Calu3 (cell line): ENCODE measurements at places on chromosomes 11 and 22. TPM values are rescaled to one million over a fixed set of nuclear protein-coding genes. Genes with fewer than 3 reads are reported as not detected.

GRCh38 chr11:5712507-5712906, 22.9 kb downstream of the TRIM22 start:
- no peaks in the 10 kb centered on the region for H3K4me1 ChIP-seq
- no peak overlapping the region for H3K4me3 ChIP-seq
- H3K27me3 ChIP-seq: peaks cover 31% of the 10 kb centered on the region
- H3K27ac ChIP-seq: no peak overlapping the region
- no peak for DNase-seq

DNA sequence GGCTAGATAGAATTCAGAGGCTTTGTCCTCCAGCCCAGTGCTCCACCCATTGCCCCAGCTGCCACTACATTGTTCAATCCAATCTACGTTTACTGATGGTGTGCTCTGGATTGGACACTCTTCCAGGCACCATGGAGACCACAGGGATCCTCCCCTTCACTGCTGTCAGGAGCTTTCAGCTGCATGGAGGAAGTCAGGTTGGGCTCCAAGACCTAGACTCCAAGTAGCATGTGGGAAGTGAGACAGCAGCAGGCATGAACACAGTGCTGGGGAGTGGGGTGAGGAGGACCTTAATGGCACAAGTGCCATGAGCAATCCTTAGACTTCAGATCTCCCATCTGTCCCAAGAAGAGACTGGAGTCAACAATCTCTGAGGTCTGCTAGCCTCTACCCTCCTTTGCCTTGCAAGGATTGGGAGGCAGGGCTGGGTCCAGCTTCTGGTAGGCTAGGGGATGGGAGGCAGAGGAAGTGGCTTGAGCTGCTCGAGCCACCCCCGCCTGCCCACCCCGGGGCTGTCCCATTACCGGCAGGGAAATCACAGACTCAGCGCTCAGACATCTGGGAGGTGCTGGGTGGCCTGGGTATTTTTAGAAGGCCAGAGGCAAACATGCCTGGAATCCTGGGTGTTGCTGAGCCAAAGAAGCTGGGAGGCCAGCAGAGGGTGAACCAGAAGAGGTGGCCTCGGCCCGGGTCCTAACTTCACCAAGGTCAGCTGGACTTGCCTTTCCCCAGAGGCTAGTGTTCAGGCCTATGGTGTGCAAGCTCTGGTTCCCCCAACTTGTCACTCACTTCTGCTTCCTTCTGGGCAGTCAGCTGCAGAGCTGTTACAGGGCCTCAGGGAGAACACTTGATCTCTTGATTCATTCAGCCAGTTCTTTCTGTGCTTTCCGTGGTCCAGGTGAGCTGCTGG, 15.2 kb upstream of the FCHSD2 start:
- H3K4me1 ChIP-seq: peaks cover 12% of the 10 kb centered on the region
- no peak for DNase-seq
- no peaks in the 10 kb centered on the region for H3K27me3 ChIP-seq
- H3K4me3 ChIP-seq: no peak overlapping the region

- H3K36me3 ChIP-seq: no peaks in the 10 kb centered on the region
- DNase-seq: no peak
- H3K4me1 ChIP-seq: no peaks in the 10 kb centered on the region
- no peak overlapping the region for H3K4me3 ChIP-seq
- no peak overlapping the region for H3K27ac ChIP-seq
Observed at GRCh38 chr11:96506953-96507354, 117.1 kb downstream of the JRKL start.

The OTOG gene
- 0.32 TPM in 1 of 2 replicates, not detected in the other for total RNA-seq

The RAG1 gene
- total RNA-seq: 0.56 and 0.90 TPM in 2 replicates

DNA sequence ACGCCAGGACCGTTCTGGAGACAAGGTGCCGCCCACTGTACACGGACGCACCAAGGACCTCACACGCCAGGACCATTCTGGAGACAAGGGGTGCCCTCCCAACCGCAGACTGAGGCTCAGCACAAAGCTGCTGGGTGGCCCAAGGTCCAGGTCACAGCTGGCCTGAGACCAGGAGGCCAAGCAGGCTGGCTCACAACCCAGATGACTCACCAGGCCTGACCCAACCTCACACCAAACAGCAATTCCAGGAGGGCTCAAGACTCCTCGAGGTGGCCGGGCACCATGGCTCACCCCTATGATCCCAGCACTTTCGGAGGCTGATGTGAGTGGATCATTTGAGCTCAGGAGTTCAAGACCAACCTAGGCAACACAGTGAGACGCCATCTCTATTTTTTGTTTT, 14.8 kb downstream of the BRD1 start:
- H3K4me3 ChIP-seq: no peak overlapping the region
- no peaks in the 10 kb centered on the region for H3K27me3 ChIP-seq
- peaks cover 60% of the 10 kb centered on the region for H3K36me3 ChIP-seq
- peaks cover 40% of the 10 kb centered on the region for H3K4me1 ChIP-seq

The CALCA gene
- 1.2 TPM in 1 of 2 replicates, not detected in the other for total RNA-seq

- peak overlapping the region; percentile 34 for H3K4me3 ChIP-seq
- peaks cover 5% of the 10 kb centered on the region for H3K36me3 ChIP-seq
- peaks cover 83% of the 10 kb centered on the region for H3K4me1 ChIP-seq
- peak; percentile 64 for DNase-seq
- peak overlapping the region; percentile 24 for H3K27ac ChIP-seq
- H3K27me3 ChIP-seq: no peaks in the 10 kb centered on the region
Observed at GRCh38 chr22:23219822-23220484, 39.6 kb downstream of the BCR start.

DNA sequence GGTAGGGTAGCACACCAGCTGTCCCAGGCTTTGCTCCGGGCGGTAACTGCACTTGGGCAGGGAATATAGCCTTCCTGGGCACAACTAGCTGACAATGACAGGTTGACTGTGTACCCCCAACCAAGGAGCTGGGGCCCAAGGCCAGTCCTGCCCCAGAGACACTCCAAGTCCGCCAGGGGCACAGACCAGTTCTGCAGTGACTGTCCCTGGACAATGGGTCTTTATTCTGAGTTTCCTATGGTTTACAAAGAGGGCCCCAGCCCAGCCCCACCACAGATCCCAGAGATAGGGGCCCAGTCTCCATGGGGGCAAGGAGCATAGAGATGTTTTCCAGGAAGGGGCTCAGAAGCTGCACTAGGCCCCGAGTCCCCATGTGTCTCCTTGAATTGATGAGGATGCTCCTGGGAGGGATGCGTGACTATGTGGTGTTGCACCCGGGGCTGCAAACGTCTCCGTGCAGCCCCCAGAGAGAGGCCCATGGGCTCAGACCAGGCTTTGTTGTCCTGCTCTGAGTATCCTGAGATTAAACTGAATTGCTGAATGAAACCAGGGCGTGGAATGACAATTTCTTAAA, 48.4 kb downstream of the CD6 start:
- H3K27ac ChIP-seq: no peak overlapping the region
- H3K36me3 ChIP-seq: no peaks in the 10 kb centered on the region
- no peak for DNase-seq
- H3K27me3 ChIP-seq: peaks cover 93% of the 10 kb centered on the region
- no peak overlapping the region for H3K4me3 ChIP-seq

DNA sequence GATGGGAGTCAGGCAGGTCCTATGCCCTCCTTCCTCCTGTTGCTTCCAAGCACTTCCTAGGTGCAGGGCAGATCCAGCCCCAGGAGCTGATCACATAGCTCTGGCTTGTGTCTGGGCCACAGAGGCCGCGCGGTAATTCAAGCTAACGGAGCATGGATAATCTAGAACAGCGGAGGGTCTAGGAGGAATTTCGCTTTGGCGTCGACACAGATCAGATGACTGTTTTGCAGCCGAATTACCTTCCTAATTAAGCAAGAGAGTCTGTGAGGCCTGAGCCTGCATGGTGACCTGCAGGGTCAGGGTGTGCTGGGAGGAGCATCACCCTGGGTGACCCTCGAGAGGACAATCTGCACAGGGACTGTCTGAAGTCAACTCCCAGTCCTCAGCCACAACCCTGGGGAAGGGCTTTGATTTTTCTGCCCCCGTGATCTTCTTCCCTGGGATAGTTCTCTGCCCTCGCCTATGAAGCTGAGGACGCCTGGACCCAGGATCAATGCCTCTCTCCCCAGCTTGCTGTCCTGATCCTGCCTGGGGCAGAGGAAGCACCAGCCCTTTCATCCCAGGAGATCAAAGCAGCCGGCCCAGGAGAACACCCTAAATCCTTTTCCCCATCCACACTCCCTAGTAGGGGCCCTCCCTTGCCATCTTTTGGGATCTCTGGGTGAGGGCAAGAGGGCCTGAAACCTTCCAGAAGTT, 11.0 kb downstream of the NECTIN1 start:
- H3K27ac ChIP-seq: no peak overlapping the region
- no peak overlapping the region for H3K4me3 ChIP-seq
- H3K4me1 ChIP-seq: peaks cover 12% of the 10 kb centered on the region
- H3K27me3 ChIP-seq: no peaks in the 10 kb centered on the region
- peaks cover 6% of the 10 kb centered on the region for H3K36me3 ChIP-seq

GRCh38 chr22:49768951-49769690, 58.6 kb downstream of the BRD1 start:
- no peak overlapping the region for H3K4me3 ChIP-seq
- no peak for DNase-seq
- H3K4me1 ChIP-seq: no peaks in the 10 kb centered on the region
- no peak overlapping the region for H3K27ac ChIP-seq
- peaks cover 39% of the 10 kb centered on the region for H3K36me3 ChIP-seq

DNA sequence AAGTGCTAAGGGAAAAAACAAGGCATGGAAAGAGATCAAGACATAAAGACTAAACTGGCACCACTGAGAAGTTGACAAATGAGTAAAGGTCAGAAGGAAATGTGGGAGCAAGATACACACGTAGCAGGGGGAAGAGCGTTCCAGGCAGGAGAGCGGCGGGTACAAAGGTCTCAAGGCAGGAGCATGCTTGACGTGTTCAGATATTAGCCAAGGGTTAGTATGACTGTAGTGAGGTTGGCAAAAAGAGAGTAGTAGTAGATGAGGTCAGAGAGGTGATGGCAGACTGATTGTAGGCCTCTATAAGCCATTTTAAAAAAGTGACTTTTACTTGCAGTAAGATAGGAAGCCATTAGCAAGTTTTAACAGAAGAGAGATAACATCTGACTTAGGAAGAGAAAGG, 9.9 kb downstream of the SYT9 start:
- H3K27ac ChIP-seq: no peak overlapping the region
- no peaks in the 10 kb centered on the region for H3K27me3 ChIP-seq
- H3K36me3 ChIP-seq: no peaks in the 10 kb centered on the region
- H3K4me1 ChIP-seq: no peaks in the 10 kb centered on the region
- H3K4me3 ChIP-seq: no peak overlapping the region

The MMP11 gene
- total RNA-seq: 2.0 and 3.4 TPM in 2 replicates

DNA sequence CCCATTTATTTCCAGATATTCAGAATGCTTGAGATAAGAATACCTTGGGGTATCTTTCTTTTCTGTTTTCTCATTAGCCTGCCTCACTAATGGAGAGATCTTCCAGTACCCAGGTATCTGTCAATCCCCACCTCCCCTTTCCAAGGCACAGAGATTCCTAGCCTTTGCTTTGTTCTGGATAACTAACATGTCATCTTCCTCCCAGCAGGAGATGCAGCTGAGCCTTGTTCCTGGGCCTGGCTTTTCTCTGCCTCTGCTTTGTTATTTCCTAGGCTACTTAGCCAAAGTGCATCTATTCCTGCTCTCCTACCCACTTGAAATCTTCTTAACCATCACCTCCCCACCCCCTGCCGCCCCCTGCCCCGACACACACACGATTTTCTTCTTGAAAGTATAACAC, 297.1 kb downstream of the NELL1 start:
- no peaks in the 10 kb centered on the region for H3K4me1 ChIP-seq
- no peak for DNase-seq
- H3K4me3 ChIP-seq: no peak overlapping the region
- no peaks in the 10 kb centered on the region for H3K36me3 ChIP-seq

The GAS2 gene
- total RNA-seq: 3.8 and 3.9 TPM in 2 replicates

DNA sequence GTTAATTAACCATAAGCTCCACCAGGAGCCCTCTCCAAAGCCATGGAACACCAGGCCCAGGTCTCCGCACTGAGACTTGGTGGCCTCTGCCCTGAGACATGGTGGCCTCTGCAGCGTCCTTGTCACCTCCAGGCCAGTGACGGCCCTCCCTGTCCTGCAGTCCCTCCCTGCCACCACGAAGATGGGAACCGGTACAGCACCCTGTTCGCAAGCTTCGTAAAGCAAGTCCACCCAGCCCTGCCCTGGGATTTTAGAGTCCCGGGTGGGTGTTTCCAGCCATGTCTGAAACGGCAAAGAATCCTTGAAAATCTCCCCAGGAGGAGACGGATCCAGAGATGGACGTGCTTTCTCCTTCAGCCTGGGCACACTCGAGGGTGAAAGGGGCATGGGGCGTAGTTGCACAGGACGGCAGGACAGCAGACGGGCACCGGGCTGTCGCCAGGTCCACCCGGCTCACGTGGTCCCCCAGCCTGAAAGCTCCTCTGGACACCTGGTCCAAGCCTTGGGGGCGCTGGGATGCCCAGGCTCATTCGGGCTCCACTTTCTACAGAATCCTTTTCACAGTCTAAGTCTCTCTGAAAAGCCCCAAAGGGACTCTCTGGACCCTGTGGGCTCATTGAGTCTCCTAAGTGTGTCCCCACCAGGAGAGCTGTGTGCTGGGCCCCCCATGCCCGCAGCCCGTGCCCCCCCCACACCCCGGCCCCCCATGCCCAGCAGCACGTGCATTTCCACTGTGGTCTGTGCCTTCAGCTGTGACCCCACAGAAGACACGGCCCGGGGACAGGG, 456.2 kb downstream of the BRD1 start:
- no peaks in the 10 kb centered on the region for H3K36me3 ChIP-seq
- H3K27ac ChIP-seq: no peak overlapping the region
- H3K27me3 ChIP-seq: peaks cover 29% of the 10 kb centered on the region
- DNase-seq: no peak
- peaks cover 6% of the 10 kb centered on the region for H3K4me1 ChIP-seq
- H3K4me3 ChIP-seq: no peak overlapping the region

The SLC6A5 gene
- total RNA-seq: not detected in 2 replicates

- H3K27me3 ChIP-seq: peaks cover 5% of the 10 kb centered on the region
- H3K36me3 ChIP-seq: peaks cover 8% of the 10 kb centered on the region
- peaks cover 14% of the 10 kb centered on the region for H3K4me1 ChIP-seq
- DNase-seq: peak; percentile 86
- peak overlapping the region; percentile 55 for H3K4me3 ChIP-seq
Observed at GRCh38 chr22:46563381-46564083, 26.1 kb upstream of the CELSR1 start.

The SBF2 gene
- total RNA-seq: 36.1 and 39.0 TPM in 2 replicates

DNA sequence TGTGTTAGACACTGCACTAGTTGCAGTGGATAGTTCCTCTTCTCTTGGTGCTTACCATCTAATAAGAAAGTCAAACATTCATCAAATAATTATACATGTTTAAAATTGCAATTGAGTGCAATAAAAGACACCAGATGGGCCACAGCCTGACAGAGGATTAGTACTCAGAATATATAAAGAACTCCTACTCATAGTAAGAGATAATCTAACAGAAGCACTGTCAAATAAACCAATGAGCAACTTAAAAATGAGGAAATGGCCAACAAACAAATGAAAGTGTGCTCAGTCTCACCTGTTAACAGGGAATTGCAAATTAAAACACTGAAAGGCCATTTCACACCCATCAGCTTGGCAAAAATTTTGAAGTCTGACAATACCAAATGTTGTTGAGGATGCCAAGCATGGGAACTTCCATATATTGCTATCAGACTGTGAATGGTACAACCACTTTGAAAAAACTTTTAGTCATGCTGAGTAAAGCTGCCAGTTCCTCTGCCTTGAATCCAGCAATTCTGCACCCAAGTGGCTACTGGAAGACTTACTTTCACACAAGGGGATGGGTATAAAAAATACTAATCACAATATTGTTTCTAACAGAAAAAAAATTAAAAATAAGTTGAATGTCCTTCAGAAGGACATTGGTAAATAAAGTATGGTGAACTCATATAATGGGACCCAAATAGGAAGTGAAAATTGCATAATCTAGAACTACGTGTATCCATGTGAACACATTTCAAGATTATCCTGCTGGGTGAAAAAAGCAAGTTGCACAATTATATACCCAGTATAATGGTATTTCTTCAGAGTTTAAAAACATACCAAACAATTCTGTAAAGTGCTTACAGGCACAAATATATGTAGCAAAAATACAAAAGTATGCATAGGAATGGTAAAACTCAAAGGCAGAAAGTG, 41.4 kb upstream of the CREB3L1 start:
- H3K4me3 ChIP-seq: peak overlapping the region; percentile 76
- peak overlapping the region; percentile 67 for H3K27ac ChIP-seq
- H3K36me3 ChIP-seq: peaks cover 9% of the 10 kb centered on the region
- H3K27me3 ChIP-seq: peaks cover 45% of the 10 kb centered on the region
